LHCN-M2 (cell line): ENCODE measurements at places on chromosomes 7 and 10. TPM values are rescaled to one million over a fixed set of nuclear protein-coding genes. Genes with fewer than 3 reads are reported as not detected.

Gene RBAK
- 9.1 and 10.6 TPM in 2 replicates for total RNA-seq

Gene OR2A5
- not detected in 2 replicates for total RNA-seq

Gene UPF2
- 13.1 and 15.8 TPM in 2 replicates for total RNA-seq

Gene OR6B1
- total RNA-seq = not detected in 2 replicates

Gene METTL27
- 3.2 and 5.7 TPM in 2 replicates for total RNA-seq

Gene PAPOLB
- under 0.01 and 0.13 TPM in 2 replicates for total RNA-seq

Gene ZNF853
- 0.38 and 0.69 TPM in 2 replicates for total RNA-seq

Gene ZFAND4
- total RNA-seq = 6.3 and 8.3 TPM in 2 replicates

Gene PAX4
- not detected in 2 replicates for total RNA-seq

Gene DKK1
- total RNA-seq = 80.0 and 108 TPM in 2 replicates

Gene PRPS1L1
- not detected in 2 replicates for total RNA-seq

Gene POLR3A
- 14.9 and 15.3 TPM in 2 replicates for total RNA-seq

Gene ELN
- total RNA-seq = 2.1 and 3.3 TPM in 2 replicates

Gene PIK3AP1
- 0.11 TPM in 1 of 2 replicates, not detected in the other for total RNA-seq

Gene MTG1
- total RNA-seq = 25.3 and 28.5 TPM in 2 replicates
